ENCODE measurements at places on chromosomes 11 and 22.

- no peak for DNase-seq
These were observed 48.8 kb downstream of the NAT10 start for GRCh38 chr11:34154059-34154875.

DNA sequence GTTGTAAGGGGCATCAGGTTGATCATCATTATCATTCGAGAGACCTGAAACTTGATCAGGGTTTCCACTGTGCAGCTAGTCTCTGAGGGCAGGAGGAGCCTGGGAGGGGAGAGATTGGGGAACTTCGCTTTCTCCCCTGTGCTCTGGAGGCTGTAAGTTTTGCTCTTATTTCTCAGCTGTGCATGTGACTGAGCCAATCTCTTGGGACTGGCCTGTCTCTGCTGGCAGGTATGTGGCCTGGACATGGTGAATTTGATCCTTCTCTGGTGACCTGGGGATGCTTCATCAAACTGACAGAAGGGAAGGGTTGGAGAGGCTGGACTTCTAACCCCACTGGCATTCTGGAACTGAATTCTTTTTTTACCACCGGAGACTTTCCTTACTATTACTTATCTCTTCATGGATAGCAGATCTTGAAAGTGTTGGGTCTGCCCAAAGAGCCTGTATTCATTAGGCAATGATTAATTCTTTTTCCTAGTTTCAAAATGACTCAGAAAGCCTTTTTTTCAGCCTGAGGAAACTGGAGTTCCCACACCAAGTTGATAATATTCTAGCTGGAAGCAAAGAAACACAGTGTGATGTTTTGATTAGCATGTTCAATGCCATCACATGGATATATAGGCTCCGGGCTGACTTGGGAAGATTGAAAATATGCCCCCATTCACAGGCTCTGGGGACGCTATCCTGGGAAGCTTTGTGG, 36.5 kb downstream of the TSPAN18 start:
- DNase-seq = no peak

- no peak for DNase-seq
These were observed 6.4 kb upstream of the LDHAL6A start for GRCh38 chr11:18449251-18449650.

DNA sequence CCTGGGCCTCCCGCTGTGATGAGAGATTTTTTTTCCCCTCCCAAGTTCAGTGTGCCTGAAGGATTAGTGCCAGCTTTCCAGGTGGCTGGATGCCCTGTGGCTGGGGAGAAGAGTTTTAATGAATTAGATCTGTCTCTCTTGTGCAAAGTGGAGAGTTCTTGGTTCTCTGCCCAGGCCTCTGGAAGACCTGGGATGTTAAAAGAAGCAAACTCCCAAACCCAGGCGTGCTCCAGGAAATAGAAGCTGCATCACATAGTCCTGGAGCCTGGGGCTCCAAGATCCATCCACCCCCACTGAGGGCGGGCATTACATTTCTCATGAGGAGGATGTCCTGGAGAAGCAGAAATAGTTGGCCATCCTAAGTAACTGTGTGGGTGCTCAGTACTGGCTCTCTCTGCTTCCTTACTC, 30.6 kb downstream of the SDHAF2 start:
- no peak for DNase-seq

GRCh38 chr11:36056160-36056751, 112.4 kb downstream of the LDLRAD3 start:
- DNase-seq = peak; percentile 21

- no peak for DNase-seq
These were observed 58.0 kb upstream of the CD82 start for GRCh38 chr11:44507491-44507890.

DNA sequence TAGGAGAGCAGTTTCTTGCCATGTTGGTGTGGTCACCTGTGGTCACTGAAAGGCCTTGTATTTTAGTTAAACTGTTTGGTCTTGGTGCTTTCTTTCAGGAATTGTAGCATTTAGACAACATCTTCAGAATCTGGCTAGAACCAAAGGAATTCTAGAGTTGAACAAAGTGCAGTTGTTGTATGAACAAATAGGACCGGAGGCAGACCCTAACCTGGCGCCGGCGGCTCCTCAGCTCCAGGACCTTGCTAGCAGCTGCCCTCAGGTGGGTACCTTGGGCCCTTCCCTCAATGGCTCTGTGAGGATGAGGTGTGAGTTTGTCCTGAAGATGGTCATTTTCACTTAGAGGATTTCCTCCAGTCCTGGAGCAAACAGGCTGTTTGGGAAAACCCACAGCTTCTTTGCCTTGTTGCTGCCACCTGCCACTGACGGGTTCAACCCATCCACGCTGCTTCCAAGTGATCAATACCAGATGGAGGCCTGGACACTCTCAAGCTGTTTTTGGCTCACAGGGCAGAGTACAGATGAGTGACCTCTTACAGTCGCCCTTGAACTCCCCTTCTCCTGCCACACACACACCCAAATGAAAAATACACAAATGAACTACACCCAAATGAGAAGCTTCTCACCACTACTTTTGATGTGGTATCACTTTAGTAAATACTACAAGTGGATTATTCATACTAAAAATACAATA, 45.2 kb downstream of the PPP2R1B start:
- no peak for DNase-seq

GRCh38 chr11:102518296-102519094, 12.1 kb downstream of the MMP7 start:
- no peak for DNase-seq

DNA sequence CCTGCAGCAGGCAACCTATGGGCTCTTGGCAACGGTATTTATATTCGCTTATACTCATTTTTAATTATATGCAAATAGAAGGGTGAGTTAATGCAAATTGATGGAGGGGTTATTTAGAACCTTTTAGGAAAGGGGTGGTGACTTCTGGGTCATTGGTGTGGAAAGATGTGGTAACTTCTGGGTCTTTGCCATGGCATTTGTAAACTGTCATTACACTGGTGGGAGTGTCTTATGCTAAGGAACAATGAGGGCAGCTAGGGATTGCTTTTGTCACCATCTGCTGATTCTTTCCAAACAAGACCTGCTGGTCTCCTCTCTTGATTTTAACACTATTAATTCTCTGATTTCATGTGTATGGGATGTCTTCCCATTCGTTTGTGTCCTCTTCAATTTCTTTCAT, 11.7 kb upstream of the KAT5 start:
- DNase-seq = peak; percentile 29

DNA sequence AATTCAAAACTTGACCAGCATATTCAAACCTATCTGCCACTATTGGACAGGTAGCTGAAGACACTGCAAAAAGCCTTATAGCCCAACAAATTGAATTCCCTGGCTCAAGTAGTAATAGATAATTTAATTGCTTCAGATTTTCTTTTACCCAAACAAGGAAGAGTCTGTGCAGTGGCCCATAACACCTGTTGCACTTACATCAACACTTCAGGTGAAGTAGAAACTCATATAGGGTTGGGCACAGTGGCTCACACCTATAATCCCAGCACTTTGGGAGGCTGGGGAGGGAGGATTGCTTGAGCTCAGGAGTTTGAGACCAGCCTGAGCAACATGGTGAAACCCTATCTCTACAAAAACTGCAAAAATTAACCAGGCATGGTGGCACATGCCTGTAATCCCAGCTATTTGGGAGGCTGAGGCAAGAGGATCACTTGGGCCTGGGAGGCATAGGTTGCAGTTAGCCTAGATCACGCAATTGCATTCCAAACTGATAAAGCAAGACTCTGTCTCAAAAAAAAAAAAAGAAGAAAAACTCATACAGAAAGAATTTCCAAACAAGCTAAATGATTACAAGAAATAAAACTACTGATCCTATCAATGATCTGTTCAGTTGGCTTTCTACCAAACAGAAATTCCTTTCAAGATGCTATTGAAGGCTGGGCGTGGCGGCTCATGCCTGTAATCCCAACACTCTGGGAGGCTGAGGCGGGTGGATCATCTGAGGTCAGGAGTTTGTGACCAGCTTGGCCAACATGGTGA, 9.5 kb downstream of the FOLR3 start:
- peak; percentile 64 for DNase-seq

GRCh38 chr22:38733724-38734381, 21.9 kb downstream of the SUN2 start:
- DNase-seq = no peak

DNA sequence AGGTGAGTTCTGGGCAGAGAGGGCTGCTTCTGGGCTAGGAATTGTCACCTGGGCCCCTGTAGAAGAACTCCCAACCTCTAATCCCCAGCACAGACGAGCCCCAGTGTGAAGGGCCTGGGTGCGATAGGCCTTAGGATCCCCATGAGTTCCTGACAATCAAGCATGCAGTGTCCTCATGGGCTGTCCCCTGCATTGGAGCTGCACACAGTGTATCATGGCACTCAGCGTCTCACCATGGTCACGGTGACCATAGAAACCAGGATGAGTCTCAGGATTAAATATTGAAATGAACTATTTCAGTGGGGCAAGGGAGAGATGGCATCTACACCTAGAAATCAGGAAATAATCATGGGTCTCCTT, 292 bp downstream of the SCGB2A1 start:
- no peak for DNase-seq

DNA sequence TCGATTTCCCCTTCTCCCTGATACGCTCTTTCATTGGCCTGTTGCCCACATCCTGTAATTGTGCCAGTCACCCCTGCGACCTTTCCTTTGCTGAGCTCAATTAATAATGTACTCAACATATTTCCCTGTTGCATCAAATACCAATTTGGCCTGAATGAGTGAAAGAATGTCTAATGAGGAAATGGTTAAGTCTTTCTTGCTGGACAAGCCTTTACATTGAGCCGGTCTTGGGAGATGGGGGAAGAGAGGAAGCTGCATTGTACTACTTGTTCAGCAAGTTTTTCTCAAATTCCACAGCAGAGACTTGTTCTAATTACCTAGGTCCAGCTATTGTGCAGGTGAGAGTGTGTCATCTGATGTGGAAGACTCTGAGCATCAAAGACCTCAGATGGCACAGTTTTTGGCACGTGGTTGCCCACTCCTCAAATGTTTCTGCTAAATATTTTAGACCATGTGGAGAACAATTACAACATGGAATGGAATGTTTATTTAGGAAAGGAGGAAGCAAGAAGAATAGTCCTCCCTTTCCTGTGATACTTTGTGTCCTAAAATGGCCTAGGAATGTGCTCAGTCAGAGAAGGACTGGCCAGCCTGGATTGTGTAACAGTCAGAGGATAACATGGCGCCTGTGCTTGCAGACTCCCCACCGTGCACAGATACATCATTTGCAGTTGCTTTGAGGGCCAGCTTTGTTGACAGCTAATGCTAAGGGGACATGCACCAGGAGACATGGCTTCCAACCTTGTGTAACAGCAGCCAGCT, 129.5 kb upstream of the E2F8 start:
- peak; percentile 17 for DNase-seq

GRCh38 chr11:111523343-111523742, 8.8 kb downstream of the HOATZ start:
- DNase-seq = no peak

DNA sequence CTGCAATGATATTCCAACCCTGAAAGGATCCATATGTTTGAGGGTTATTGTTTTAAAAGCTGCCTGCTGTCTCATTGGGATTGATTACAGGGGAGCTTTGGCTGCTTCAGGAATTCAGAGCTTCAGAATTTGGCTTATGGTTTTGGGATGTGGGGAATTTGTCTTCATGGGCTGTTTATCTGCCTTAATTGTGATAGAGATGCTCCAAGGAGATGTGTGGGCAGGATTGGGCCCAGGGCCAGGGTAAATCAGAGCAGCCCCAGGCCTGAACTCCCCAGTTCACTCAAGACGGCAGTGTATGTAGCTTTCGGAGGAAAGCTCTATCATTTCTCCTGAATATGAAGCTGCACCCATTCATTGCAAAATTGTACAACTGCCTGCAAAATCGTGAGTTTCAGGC, 88.5 kb downstream of the ALX4 start:
- no peak for DNase-seq

DNA sequence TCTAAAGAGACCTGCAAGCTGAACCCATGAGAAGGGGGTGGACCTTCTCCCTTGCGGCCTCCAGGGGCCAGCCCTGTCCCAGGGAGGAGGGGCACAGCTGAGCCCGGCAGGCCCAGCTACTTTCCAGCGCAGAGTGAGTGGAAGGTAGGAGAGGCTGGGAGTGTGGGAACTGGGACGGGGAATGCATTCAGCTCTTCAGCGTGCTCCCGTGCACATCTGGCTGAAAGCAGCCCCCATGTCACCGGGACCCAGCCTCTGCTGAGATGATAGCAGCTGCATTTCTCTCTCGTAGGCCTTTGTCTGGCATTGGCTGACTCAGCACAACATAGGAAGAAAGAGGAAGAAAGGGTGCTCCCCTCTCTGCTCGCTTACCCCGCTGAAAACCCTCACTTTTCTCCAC, 951.5 kb downstream of the TBC1D22A start:
- no peak for DNase-seq

- DNase-seq = no peak
These were observed 42.5 kb downstream of the DGCR2 start for GRCh38 chr22:19079691-19080090.

GRCh38 chr11:128896356-128896755, 5.2 kb downstream of the KCNJ5 start:
- no peak for DNase-seq

GRCh38 chr22:50190941-50191741, 5.4 kb downstream of the TRABD start:
- no peak for DNase-seq

- DNase-seq = no peak
These were observed 74.6 kb downstream of the ADM start for GRCh38 chr11:10379426-10379825.

DNA sequence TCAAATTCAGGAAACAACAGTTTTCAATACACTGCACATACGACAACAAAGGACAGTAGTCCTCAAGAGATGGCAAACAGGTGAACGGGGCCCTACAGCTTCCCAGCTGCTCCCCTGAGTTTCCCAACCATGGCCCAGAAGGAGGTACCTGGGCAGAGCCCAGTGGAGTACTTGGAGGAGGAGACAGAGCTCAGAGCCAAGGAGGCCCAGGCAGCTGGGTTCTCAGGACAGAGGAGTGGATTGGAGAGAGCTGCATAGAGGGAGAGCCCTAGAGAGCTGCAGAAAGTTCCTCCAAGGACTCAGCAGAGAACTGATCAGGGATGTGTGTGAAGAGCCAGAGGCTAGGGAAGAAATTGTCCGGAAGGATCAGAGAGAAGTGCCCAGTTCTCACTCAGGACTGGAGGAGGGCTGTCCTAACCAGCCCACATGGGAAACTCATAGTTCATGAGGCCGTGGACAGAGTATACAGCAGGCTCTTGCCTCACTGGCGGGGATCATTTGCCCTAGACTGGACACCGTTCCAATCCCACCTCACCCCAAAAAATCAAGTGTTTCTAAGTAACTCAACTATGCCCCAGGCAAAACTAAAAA, 7.6 kb upstream of the ASCL2 start:
- DNase-seq = no peak

GRCh38 chr22:25959818-25960774, 209.2 kb upstream of the SEZ6L start:
- no peak for DNase-seq

GRCh38 chr11:12812849-12813248, 138.6 kb downstream of the TEAD1 start:
- peak; percentile 81 for DNase-seq

- no peak for DNase-seq
These were observed 803.5 kb downstream of the BRD1 start for GRCh38 chr22:49023879-49024774.
